ENCODE measurements at places on chromosomes 11 and 22.

DNA sequence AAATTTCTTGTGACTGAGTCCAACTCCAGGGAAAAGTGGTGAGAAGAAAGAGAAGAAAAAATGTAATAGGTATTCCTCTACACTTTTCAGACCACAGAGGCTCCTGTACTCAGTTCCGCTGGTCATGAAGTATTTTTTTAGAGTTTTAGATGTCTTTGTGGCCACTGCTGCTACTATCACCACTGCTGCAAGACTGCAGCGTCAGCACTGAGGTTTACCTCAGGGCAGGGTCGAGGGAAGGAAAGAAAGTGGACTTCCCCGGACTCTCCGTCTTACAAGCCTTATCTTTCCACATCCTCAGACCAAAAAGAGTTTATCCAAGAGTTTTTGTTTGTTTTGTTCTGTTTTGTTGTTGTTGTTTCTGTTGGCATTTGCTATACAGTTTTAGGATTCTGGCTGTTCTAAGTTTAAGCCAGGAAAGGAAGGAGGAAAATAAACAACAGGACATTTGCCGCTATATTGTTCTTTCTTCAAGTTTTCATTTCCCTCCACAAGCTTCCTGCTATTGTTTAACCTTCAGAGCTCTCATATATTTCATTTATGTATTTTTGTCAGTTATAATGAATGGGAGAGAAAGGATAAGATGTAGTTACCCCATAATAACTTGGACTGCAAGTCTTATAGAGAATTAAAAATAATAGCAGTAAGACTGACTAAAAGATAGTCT lies 919.3 kb downstream of the NTM start:
- no peak for DNase-seq

DNA sequence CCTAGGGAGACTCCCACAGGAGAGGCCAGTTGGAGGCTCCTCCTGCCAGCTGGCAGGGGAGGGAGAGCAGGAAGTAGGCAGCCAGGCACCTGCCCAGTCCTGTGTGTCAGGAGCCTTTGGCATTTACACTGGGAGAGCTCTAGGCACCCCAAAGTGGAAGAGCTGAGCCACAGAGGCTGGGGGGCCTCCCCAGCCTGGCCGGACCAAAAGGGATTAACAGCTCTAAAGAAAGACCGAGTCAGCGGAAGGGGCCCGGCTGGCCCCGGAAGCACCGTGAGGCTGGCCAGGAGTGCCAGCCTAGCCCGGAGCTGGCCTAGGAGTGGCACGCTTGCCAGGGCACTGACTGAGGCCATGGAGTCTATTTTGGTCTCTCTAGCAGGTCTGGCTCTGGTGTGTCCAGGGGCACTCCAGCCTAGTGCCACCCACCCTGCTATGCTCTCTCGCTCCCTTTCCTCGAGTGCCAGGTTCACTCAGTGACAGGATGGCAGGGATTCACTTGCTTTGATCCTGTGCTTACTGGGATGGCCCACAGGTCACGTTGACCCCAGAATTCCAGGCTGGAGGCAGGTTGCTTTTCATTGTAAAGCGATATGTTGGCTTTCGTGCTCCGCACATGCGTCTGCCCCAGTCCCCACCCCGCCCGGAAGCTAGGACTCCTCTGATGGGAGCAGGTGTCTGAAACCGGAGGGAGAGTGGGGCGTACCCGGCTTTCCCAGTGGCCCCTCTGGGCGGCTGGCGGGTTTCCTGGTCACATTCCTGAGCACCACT lies 3.3 kb upstream of the KMT5B start:
- DNase-seq, result no peak

DNA sequence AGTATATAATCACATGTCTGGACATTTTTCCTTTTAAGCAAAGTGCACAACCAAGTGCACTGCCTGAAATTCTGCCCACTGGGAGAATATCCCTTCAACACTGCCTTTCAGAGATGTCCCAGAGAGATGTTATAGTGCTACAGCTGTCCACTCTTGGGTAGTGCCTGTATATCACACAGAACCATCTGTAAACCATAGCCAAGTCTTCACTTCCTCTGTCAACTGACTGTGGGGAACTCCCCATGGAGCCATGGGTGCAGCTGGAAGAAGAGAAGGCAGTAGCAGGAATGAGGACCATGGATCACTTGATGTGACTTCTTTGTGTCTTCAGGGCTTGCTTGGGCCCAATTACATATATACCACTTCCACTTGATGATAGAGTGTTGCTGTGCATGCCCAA lies 44.6 kb upstream of the LIN7C start:
- no peak for DNase-seq

GRCh38 chr11:77450227-77450626 lies 23.7 kb downstream of the PAK1 start:
- DNase-seq, result no peak

GRCh38 chr22:41459431-41459830 lies 9.1 kb downstream of the PHF5A start:
- DNase-seq, result no peak
